Naive B cell (primary cell): ENCODE measurements at places on chromosomes 11 and 22.

DNA sequence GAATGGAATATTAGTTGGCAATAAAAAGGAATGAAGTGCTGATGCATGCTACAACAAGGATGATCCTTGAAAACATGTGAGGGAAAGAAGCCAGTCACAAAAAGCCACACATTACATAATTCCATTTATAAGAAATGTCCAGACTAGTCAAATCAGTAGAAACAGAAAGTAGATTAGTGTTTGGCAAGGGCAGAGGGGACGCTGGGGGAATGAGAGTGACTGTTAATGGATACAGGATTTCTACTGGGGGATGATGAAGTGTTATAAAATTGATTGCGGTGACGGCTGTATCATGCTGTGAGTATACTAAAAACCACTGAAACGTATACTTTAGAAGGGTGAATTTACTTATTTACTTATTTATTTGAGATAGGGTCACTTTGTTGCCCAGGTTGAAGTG is 57.9 kb downstream of the C11orf58 start:
- DNase-seq = no peak

DNA sequence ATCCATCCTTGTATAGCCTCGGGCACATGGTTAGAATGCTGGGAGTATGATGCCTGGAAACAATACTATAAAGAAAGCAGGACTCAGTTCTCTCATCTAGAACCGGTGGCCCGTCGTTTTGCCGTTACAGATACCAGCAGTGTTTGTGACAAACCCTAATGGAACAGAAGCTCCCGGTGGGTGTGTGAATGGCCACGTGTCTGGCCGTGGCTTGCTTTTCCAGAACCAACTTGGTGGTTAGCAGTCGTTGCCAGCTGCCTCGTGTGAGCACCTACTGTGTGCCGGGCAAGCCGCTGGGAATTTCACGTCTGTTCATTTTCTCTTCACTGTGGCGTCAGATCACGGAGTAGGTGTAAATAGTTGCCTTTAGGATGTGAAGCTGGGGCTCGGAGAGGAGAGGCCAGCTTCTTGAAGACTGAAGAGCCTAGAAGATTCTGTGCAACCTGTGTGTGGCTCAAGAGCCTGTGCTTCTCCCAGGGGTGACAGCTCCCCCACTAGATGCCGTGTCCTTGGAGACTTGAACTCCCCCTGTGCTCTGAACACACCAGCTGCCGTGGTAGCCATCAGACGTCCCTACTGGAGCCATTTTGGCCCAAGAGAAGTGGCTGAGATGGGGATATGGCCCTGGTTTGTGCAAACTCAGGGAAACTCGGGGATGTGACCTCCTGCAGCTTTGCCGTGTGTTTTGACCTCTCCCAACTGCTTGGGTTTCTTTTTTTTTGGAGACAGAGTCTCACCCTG is 57.5 kb upstream of the PPARA start:
- no peak for DNase-seq

GRCh38 chr11:38538866-38539680 is 1941.0 kb upstream of the RAG2 start:
- DNase-seq = no peak

DNA sequence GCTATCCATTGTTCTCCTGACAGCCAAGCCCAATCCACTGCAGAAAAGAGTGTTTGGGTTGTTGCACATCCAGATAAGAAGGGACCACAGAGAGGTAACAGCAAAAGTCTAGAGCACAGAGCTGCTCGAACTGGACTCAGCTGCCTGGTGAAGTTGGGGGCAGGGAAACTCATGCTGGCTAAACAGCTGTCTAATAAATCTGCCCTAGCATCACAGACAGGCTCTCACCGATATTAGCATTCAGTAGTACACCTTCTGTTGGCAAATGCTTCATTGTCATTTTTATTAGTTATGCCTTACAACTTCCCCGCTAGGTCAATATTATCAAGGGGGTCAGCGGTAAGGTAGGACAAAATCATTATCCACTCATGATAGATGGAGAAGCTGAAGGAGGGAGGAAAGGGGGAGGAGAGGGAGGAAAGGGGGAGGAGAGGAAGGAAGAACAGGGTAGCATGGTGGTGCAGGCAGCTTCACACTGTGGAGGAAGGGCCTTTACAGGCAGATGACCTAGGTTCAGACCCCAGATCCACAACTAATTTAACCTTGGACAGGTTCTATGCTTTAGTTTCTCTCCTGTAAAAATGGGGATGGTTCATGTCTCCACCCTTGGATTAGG is 102.7 kb downstream of the LARGE1 start:
- no peak for DNase-seq

DNA sequence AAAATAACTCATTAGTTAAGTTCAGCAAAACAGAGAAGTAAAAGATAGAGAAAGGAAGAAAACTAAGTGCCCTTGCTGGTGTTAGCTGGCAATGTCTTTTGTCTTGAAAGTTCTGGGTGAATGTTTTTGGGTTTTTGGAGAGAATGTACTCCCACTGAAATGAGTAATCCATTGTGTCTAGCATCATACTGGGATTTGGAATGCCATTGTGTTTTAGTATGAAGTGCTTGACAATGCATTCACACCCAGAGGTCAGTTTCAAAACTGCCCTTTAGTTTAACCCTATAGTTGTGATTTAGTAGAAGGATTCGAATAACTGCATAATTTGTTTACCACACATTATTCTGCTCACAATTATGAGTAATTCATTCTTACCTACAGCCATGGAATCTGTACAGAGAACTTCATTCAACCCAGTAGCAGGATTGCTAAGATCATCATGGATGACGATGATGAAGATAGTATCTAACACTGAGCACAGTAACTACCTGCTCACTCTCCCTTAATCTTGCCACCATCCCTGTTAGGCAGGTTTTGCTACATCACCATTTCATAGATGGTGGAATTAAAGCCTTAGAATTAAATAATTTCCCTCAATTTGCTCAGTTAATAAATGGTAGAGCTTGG is 33.9 kb downstream of the MAML2 start:
- DNase-seq = no peak

DNA sequence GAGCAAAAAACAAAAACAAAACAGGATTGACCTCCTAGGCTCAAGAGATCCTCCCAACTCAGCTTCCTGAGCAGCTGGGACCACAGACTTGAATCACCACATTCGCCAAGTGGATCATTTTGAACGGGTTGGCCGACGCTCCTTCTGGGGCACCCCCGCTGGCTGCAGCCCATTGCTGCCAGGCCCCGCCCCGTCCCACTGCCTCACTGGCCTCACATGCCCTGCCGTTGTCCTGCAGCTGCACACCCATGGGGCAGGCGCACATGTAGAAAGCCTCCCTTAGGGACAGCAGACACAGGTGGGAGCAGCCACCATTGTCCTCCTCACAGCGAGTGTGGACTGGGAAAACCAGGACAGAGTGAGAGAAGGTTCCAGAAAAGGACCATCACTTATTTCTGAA is 154.5 kb downstream of the CRYBB2 start:
- no peak for DNase-seq

- DNase-seq = no peak
These were observed 40.2 kb upstream of the CFAP300 start for GRCh38 chr11:102006835-102007566.

- no peak for DNase-seq
These were observed 340.5 kb upstream of the B3GAT1 start for GRCh38 chr11:134752526-134752925.

DNA sequence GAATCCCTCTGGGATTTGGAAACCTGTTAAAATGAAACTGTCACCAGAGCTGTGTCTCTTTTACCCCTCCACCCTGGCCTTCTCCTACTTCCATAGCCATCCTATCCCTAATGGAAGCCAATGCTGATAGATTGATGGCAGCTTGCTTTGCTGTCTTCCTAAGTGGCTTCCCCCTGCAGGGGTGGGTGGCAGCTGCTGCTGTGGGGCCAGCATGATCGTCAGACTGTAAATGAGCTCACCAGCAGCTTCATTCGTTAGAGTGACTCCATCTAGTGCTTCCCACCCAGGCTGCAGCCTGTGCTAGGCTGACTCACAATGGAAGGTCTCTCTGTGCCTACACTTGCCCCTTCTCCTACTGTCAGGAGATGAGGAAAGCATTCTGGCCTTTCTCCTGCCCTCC is 311.0 kb downstream of the BUD13 start:
- DNase-seq = no peak

GRCh38 chr11:19080579-19080993 is 20.1 kb upstream of the MRGPRX2 start:
- DNase-seq = no peak

DNA sequence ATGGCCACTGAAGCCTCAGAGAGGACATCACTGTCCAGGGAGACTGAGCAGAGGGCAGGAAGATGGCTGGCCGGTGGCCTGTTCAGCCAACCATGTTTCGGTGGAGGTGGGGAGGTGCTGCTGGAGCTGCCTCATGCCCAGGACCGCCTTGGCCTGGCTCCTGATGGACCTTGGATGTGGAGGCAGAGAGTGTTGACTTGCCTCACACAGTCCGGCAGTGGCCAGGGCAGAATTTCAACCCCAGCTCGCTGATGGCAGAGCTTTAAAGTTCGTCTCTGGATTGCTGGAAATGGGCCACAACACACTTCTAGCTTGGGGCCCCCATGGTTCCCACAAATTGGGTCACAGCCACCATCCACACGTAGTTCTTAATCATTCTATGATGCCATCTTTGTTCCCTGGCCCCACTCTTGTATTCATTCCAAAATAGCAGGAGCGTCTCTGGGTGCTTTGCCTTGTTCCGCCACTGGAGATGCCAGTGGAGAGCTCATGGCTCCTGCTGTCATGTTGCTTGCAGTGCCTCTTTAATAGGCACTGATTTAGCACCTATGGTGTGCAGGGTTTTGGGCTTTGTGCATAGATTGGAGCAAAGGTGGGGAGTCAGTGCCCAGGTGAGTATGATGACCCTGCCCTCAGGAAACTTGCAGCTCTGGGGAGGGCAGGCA is 5.6 kb downstream of the MAPK8IP1 start:
- DNase-seq = no peak
